ENCODE measurements at places on chromosomes 1 and 21.

- no peak for DNase-seq
Observed at GRCh38 chr1:196723325-196724185, 51.1 kb upstream of the CFHR3 start.

GRCh38 chr1:212401042-212401441, 13.6 kb downstream of the PACC1 start:
- DNase-seq, result no peak

DNA sequence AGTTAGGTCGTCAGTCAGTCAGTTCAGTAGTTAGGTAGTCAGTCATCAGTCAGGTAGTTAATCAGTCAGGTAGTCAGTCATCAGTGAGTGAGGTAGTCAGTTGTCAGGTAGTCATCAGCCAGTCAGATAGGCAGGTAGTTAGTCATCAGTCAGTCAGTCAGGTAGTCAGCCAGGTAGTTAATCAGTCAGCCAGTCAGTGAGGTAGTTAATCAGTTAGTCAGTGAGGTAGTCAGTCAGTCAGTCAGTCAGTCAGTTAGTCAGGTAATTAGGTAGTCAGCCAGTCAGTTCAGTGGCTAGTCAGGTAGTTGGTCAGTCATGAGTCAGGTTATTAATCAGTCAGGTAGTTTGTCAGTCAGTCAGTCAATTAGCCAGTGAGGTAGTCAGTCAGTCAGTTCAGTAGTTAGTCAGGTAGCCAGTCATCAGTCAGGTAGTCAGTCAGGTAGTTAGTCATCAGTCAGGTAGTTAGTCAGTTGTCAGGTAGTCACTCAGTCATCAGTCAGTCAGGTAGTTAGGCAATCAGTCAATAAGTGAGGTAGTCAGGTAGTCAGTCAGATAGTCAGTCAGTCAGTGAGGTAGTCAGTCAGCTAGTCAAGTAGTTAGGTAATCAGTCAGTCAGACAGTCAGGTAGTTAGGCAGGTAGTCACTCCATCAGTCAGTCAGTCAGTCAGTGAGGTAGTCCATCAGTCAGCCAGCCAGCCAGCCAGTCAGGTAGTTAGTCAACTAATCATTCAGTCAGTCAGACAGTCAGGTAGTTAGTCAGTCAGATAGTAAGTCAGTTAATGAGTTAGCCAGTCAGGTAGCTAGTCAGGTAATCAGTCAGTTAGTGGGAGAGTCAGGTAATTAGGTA, 16.2 kb downstream of the KRTAP10-1 start:
- DNase-seq, result no peak

- DNase-seq, result no peak
Observed at GRCh38 chr1:165937829-165938228, 110.4 kb downstream of the UCK2 start.

DNA sequence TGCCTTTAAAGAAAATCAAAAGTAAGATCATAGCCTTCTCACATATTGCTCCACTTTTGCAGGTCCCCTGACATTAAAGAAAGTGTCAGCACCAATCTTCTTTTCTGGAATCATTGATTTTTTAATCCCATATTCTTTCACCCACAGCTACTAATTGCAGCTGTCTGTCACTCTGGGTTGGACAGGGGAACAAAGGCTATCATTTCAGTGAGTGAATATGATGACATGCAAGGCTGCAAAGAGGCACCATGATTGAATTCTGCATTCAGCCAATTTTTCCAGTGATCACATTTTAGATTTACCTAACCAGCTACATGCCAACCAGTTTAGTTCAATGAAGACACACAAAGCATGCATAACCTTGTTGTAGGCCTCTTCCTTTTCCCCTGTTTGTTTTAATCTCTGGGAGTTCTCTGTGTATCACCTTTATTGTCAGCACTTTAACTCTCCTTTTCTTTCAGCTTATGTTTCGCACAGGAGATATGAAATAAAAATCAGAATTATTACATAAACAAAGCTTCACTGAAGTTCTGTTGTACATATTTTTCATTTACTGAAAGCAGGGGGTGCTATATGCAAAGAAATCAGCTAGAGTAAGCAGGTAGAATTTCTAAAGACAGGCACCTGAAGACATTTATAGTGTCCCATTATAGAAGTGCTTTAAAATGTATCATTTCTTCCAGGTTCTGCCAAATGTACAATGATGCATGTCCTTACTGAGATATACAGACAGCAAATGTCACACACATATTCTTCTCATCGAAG, 584.8 kb downstream of the PLA2G4A start:
- no peak for DNase-seq

- DNase-seq, result no peak
Observed at GRCh38 chr1:206737729-206738201, 32.8 kb upstream of the IL19 start.

DNA sequence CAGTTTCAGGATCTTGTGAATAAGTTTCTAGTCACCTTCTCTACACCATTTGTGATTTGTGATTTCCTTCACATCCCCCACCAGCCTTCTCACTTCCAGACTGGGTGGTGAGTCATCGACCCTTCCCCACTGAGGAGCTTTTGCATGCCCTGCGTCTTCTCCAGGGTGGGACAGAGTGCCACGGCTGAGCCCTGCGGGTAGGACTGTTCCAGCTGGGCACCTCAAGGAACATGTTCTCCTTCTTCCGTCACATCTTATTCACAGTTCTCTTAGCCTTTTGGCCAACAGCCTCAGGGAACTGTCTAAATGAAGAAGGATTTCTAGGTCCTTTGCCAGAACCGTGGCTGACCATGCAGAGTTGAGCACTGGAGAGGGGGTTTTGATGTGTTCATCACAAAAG, 116.5 kb downstream of the TMEM53 start:
- no peak for DNase-seq

GRCh38 chr1:30600258-30600657, 123.1 kb downstream of the MATN1 start:
- no peak for DNase-seq

- DNase-seq, result peak; percentile 32
Observed at GRCh38 chr1:234309598-234310459, 63.4 kb upstream of the COA6 start.

GRCh38 chr1:213231795-213232231, 180.8 kb downstream of the RPS6KC1 start:
- no peak for DNase-seq

DNA sequence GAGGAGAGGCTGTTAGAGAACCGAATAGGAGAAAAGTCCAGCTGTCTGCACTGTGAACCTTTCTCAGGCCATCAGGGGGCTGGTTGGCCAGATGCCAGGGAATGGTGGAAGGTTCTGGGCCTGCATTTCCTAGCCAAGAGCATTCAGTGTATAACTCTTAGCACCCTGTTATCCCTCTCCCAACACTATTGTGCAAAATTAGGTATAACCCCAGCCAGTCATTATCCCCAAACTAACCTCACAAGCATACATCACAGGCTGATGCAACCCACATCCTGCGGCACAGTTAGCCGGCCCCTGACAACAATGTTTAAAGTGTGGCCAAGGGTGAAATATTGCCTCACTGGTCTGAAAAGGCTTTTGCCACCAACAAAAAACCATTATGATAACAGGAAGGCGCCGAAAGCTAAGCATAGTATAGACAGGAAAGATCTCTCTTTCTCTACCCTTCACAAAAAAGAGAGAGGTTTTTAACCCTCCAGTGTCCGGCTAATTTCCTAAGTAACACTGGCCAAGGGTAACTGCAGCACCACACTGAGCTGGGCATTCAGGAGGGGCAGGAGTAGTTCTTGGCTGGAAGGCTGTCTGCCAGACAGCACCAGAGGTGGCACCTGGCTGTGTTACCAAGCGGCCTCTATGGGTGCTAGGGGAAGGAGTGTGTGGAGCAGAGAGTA, 77.3 kb upstream of the BCAR3 start:
- no peak for DNase-seq

GRCh38 chr1:231355171-231355570, 17.1 kb downstream of the SPRTN start:
- no peak for DNase-seq

DNA sequence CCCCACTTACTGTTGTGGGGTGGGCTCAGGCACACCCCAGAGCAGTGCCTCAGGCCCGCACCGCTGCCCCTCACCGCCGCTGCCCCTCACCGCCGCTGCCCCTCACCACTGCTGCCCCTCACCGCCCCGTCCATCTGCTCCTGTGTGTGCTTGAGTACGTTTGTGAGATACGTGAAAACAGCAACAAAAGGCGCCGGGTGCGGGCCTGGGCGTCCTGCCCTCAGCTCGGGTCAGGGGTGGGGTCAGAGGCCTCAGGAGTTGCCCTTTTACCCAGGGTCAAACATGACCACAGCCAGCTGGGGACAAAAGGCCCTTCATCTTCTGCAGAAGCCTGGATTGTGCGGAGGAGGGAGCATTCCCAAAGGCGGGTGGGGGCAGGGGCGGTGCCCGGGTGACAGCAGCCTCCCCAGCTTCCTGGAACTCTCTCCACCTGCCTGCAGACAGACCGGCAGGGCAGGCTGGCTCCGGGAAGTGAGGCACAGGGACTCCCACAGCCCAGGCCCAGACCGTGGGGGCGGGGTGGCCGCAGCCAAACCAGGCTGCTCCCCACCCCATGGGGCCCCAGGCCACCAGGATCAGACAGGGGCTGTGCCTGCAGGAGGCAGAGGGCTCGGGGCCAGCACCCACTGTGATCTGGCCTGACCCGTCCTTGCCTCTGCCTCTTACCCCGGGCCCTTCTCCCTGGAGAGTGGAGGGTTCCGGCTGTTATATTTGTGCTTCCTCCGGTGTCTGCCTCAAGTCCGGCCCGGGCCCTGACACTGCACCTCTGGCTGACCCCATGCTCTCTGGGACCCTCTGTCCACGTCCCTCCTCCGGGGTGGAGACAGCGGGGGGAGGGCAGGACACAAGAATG, 2.3 kb upstream of the VWA1 start:
- DNase-seq, result no peak

DNA sequence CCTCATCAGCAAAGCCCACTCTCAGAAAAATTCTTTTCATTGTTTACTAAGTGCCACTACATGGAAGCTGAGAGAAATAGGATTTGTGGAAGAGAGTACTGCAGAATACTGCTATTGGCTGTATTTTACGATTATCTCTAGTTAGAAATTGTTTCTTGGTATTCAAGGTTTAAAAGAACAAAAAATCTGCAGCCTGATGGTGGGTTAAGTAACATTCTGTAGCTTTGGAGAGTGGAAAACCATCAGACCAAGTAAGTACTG, 27.3 kb downstream of the PTTG1IP start:
- no peak for DNase-seq

DNA sequence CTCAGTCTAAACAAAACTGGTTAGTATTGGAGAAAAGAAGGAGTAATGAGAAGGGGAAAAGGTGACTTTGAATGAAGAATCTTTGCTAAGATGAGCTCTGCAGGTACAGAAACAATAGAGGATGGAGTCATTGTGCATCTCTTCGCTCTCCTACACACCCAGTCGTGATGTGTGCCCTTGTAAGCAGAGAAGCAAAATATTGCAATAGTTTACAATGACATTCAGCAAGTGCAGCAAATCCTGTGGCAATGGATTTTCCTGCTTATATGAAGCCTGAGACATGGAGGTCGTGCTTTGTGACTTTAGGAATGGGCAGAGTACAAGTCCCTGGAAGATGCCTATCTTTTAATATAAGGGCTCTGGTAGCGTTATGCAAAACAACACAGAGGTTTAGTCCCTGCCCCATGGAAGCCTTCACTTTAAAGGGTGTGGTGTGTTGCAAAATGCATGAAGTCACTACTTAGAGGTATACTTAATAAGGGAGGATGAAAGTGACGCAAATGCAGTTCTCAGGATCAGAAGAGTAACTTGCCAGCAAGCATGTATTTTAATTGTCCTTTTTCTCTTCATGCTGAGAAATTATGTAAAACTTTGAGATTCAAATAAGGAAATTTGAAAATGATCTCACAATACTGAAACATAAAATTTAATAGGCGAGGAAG, 88.0 kb upstream of the IVNS1ABP start:
- DNase-seq, result no peak

DNA sequence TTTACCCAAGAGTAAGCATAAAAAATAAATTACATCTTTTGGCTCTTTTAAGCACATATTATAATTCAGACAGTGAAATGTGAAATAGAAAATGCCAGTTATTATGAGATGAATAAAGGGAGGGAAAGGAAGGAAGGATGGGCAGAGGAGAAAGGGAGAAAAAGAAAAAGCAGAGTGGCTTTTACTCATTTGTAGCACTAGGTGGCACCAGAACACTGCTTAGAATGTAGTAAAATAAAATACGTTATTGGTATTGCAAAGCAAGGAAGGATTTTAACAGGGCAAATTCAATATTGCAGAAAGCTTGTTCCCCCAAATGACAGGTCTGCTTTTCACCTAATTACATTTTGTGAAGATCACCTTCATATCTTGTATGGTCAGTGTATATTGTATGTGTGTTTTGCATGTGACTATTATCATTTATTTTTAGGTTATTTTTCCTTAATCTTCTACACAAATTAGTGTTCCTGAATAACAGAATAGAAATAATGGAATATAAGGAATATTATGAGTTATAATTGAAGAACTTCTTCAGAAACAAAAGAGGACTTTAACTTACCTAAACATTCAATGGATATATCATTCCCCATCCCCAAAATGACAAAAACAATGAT, 9.1 kb upstream of the PCNX2 start:
- DNase-seq, result no peak

- no peak for DNase-seq
Observed at GRCh38 chr1:234260578-234260977, 112.7 kb upstream of the COA6 start.

GRCh38 chr1:208880433-208881100, 636.4 kb upstream of the PLXNA2 start:
- no peak for DNase-seq

DNA sequence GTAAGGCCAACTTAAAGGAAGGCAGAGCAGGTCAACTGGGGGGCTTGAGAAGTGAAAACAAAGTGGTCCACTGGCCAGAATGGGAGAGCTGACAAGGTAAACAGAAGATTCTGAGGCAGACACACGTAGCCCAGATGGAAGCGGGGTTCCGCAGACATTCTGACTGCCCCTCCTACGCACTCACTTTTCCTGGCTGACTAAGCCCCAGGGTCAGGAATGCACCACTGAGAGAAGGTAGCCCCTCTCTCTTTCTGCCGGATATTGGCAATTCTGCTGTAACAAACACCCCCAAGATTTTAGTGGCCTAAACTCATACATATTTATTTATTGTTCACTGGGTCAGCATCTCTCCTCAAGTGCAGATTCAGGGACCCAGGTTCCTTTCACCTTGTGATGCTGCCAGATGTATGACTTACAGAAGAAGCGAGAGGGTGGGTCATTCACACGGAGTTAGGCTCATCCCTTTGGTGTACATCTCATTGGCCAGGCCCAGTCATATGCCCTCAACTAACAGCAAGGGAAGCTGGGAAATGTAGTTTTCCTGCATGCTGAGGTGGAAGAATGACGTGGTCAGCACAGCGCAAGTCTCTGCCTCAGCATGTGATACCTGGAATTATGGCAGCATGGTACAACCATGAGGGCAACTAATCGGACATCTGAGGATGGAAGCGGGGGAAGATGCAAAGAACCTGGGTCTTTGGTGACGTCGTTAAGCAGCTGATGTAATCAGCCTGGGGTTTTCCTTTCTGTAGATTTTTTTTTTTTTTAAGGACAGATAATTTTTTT, 43.4 kb upstream of the MRPS6 start:
- DNase-seq, result peak; percentile 4

GRCh38 chr1:78102082-78102481, 56.3 kb downstream of the GIPC2 start:
- DNase-seq, result no peak

- DNase-seq, result no peak
Observed at GRCh38 chr1:23196627-23197328, 20.5 kb downstream of the HTR1D start.

- DNase-seq, result no peak
Observed at GRCh38 chr21:31537872-31538576, 121.5 kb upstream of the SOD1 start.

GRCh38 chr1:59414406-59415133, 117.7 kb downstream of the FGGY start:
- DNase-seq, result no peak

- no peak for DNase-seq
Observed at GRCh38 chr1:116396769-116397168, 23.7 kb downstream of the ATP1A1 start.
